Nephron progenitor cell (in vitro differentiated cells): ENCODE measurements at places on chromosomes 16 and 17.
A peak's percentile ranks its signal among the peaks of the same experiment; 100 is the strongest.

GRCh38 chr17:44187131-44187899, 543 bp downstream of the TMUB2 start:
- H3K27me3 ChIP-seq: no peaks in the 10 kb centered on the region
- H3K4me1 ChIP-seq: peaks cover 49% of the 10 kb centered on the region
- DNase-seq: no peak
- peak overlapping the region; percentile 99 for H3K27ac ChIP-seq

DNA sequence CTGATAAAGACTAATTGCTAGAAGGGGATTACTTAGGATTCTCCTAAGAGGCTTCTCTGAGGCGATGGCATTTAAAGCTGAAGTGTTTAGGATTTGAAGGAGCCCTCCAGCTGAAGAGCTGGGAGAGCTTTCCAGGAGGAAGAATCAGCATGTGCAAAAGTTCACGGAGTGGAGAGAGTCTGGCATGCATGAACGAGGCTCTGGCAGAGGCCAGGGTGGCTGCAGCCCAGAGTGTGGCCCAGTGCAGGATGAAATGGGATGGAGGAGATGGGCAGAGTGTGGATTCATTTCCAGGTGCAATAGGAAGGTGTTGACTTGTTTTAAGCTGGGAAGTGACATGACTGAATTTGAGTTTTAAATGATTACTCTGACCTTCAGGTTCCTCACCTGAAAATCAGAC, 249.0 kb upstream of the CCL2 start:
- peaks cover 7% of the 10 kb centered on the region for H3K36me3 ChIP-seq
- no peak for DNase-seq
- no peak overlapping the region for H3K4me3 ChIP-seq
- H3K27ac ChIP-seq: peak overlapping the region; percentile 87
- no peaks in the 10 kb centered on the region for H3K4me1 ChIP-seq

DNA sequence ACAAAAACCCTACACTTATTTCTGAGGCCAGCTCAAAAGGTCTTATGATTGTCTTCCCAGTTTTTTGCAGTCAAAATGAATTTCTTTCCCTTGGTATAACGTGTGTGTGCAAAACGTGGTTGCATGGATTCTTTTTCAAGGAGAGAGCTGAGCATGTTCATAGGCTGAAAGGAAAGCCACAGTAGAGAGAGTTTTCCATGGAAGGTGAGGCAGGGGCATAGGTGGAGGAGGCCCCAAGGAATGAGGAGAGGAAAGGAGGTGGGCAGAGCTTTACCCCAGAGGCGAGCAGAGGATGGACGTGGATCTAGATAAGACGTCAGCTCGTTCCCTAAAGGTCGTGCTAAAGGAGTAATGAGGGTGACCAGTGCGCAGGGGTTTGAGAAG, 22.8 kb downstream of the TRPV2 start:
- H3K36me3 ChIP-seq: peaks cover 29% of the 10 kb centered on the region
- peaks cover 4% of the 10 kb centered on the region for H3K27me3 ChIP-seq
- no peak for DNase-seq
- peaks cover 69% of the 10 kb centered on the region for H3K4me1 ChIP-seq
- H3K4me3 ChIP-seq: peak overlapping the region; percentile 100
- H3K27ac ChIP-seq: peak overlapping the region; percentile 97

GRCh38 chr17:9810100-9810949, 11.6 kb downstream of the GSG1L2 start:
- H3K36me3 ChIP-seq: no peaks in the 10 kb centered on the region
- DNase-seq: no peak
- peaks cover 10% of the 10 kb centered on the region for H3K4me1 ChIP-seq

DNA sequence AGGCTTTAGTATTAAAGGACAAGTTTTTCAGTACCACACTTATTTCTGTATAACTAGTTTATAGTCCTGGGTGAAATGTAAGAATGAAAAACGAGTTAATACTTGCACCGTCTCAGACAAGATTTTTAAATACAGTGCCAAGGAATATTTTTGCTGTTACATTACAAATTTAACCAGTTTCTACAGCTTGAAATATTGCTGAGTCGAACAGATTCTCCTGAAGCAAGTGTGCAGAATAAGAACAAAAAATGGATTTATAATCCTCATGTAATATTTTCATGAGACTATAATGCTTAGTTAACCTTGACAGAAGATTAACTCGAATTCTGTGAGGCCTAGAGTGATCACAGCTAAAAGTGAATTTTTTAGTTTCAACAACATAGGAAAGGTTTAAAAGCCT, 3.1 kb downstream of the NETO2 start:
- no peak overlapping the region for H3K27ac ChIP-seq
- H3K27me3 ChIP-seq: peaks cover 26% of the 10 kb centered on the region
- peaks cover 34% of the 10 kb centered on the region for H3K4me1 ChIP-seq
- no peaks in the 10 kb centered on the region for H3K36me3 ChIP-seq

DNA sequence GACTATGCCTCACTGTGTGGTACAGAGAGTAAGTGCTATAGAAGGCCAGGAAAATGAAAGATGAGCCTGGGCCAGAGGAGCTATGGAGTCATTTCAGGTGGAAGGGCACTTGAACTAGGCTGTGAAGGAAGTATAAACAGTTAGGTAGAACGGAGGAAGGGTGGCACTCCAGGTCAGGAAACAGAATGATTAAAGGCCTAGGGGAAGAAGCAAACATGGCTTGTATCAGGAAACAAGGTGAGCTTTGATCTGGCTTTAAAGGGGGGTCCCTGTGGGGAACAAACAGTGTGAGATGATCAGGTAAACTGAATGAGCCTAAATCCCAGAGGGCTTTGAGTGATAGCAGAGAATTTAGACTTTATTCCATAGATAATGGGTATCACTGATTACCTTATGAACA, 16.9 kb downstream of the MAP3K3 start:
- peaks cover 4% of the 10 kb centered on the region for H3K27me3 ChIP-seq
- no peak overlapping the region for H3K4me3 ChIP-seq
- H3K36me3 ChIP-seq: peaks cover 11% of the 10 kb centered on the region
- peaks cover 7% of the 10 kb centered on the region for H3K4me1 ChIP-seq

DNA sequence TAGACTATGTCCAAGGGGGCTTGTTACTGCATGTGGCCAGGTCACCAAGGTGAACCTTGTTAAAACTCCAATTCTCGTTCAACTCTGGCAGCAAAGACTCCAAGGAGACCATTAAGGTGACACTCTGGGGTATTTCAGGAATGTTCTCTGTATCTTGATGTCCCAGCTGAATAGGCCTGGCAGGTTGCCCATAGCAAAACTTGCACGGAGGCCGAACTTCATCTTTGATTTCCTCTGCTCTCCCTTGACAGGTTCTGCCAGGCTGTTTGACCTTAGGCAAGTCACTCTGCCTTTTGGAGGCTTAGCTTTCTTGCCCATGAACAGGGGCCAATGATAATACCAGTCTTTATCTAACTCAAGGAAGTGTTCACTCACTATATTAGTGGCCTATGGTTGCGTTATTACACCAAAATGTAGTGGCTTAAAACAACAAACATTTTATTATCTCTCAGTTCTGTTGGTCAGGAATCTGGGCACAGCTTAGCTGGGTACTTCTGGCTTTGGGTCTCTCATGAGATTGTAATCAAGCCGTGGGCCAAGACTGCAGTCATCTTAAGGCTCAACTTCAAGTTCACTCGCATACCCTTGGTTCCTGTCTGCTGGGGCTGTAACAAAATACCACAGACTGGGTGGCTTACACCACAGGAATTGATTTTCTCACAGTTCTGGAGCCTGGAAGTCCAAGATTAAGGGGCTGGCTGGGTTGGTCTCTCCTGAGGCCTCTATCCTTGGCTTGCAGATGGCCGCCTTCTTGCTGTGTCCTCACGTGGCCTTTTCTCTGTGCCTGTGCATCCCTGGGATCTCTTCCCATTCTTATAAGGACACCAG, 168.5 kb downstream of the UTP18 start:
- H3K27me3 ChIP-seq: peaks cover 13% of the 10 kb centered on the region
- H3K4me1 ChIP-seq: peaks cover 6% of the 10 kb centered on the region
- no peak overlapping the region for H3K4me3 ChIP-seq
- H3K36me3 ChIP-seq: no peaks in the 10 kb centered on the region

GRCh38 chr17:7173687-7174602, 5.2 kb downstream of the ASGR1 start:
- peak; percentile 66 for DNase-seq
- H3K27me3 ChIP-seq: no peaks in the 10 kb centered on the region
- H3K4me1 ChIP-seq: peaks cover 10% of the 10 kb centered on the region

DNA sequence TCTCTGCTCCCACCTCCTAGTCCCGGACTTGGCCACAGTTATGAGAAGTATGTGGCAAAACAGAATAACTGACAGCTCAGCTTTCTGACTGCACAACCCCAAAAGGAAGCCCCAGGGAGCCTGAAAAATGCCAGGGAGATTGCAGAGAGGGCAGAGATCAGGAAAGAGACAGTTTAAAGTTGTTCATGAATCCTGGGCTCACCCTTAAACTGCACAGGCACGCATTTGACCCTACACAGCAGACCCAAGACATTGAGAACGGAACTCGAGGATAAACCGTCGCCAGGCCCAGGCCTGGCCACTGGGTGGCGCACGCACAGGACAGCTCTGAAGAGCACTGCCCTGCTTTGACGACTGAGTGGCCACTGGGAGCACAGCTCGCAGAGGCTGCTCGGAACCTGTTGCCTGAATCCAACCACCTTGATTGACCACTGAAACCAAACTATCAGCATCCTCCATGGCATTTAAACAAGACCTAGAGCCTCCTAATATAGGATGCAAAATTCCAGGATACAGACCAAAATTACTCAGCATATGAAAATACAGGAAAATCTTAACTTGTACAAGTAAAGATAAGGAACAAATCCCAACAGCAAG, 114.0 kb downstream of the C16orf95 start:
- DNase-seq: peak; percentile 84
- peaks cover 15% of the 10 kb centered on the region for H3K27me3 ChIP-seq
- H3K4me1 ChIP-seq: peaks cover 43% of the 10 kb centered on the region
- no peak overlapping the region for H3K4me3 ChIP-seq
- H3K36me3 ChIP-seq: no peaks in the 10 kb centered on the region

DNA sequence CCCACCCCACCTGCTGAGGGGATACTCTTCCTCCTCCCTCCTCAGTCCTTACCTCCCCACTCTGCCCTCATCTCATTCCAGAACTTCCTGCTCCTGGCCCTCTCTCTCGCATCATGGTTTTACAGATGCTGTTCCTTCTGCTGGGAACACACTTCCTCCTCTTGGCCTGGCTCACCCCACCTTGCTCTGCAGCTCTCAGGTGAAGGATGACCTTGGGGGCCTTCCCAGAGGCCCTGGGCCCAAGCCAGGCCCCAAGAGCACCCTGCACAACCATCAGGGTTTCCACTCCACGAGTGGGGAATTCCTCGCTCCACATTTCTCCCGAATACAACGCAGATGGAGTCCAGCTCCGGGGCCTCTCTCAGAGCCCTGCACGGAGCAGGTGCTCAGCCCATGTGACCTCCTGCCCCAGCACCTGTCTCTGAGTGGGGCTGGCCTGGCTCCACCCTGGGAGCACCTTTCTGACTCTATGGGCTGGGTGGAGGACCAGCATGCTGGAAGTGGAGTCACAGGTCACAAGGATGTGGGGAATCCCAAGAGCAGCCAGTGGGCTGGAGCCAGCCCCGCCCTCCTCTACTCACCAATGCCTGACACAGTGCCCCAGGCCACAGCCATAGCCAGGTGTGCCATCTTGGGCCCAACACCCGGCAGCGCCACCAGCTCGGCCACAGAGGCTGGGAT, 4.5 kb downstream of the NTHL1 start:
- H3K27ac ChIP-seq: peak overlapping the region; percentile 58
- H3K36me3 ChIP-seq: peaks cover 4% of the 10 kb centered on the region
- peaks cover 35% of the 10 kb centered on the region for H3K4me1 ChIP-seq
- no peak for DNase-seq
- H3K4me3 ChIP-seq: no peak overlapping the region

GRCh38 chr17:40191237-40192208, 14.3 kb downstream of the RAPGEFL1 start:
- H3K4me1 ChIP-seq: peaks cover 52% of the 10 kb centered on the region
- no peak overlapping the region for H3K27ac ChIP-seq
- H3K27me3 ChIP-seq: peaks cover 7% of the 10 kb centered on the region
- peak overlapping the region; percentile 85 for H3K4me3 ChIP-seq

DNA sequence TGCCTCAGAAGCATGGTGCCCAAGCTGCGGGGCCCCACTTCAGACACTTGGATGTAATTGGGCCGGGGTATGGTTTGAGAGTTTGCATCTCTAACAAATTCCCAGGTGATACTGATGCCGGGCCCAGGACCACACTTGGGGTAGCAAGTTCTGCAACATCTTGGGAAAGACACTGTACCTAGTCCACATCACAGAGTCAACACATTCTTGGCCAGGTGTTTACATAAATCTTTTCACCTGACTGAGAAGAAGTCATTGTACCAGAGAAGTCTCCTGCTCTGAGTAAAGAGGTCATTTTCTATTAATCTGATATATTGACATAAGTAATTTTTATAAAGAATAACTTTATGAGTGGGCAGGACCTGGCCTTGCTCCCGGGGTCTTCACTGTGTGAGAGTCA, 27.5 kb downstream of the GPT2 start:
- DNase-seq: no peak
- H3K4me1 ChIP-seq: peaks cover 18% of the 10 kb centered on the region
- H3K27ac ChIP-seq: no peak overlapping the region
- H3K4me3 ChIP-seq: no peak overlapping the region
- no peaks in the 10 kb centered on the region for H3K27me3 ChIP-seq

DNA sequence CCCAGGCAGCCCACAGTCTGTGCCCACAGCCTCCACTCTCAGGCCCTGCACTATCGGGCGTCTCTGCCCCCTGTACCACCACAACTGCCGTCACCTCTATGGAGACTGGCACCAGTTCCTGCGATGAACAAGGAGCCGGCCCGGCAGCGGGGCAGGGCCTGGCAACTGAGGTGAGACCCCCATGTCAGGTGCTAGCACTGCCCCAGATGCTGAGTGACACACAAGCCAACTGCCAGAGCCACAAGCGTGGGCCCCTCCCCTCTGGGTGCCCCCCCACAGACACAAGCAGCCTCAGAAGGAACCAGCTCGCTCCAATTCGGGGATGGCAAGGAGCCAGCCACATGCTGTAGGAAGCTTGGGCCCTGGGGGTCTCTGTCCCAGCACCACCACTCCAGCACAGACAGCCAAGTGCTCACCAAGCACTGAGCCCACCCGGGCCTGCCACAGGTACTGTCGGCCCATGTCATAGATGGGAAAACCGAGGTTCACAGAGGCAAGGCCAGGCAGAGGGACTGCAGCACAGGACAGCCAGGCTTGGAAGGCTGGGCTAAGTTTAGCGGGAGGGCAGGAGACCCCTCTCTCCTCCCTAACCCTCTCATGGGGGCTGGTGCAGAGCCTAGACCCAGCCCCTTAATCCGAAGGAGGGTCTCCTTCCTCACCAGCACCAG, 1.5 kb upstream of the PVALEF start:
- peaks cover 17% of the 10 kb centered on the region for H3K4me1 ChIP-seq
- H3K36me3 ChIP-seq: no peaks in the 10 kb centered on the region
- DNase-seq: no peak

- no peaks in the 10 kb centered on the region for H3K36me3 ChIP-seq
- H3K4me3 ChIP-seq: peak overlapping the region; percentile 77
- peak overlapping the region; percentile 86 for H3K27ac ChIP-seq
- H3K4me1 ChIP-seq: peaks cover 43% of the 10 kb centered on the region
- H3K27me3 ChIP-seq: peaks cover 2% of the 10 kb centered on the region
Measured at GRCh38 chr17:48961516-48962233, 6.7 kb downstream of the GIP start.
